ENCODE measurements at places on chromosomes 13 and 19.

GRCh38 chr19:49363268-49364082, at the start of gene DKKL1:
TSS of gene DKKL1 (plus strand) at chr19:49363877. CDS start at chr19:49363999, 122 bp downstream.
- peak; percentile 39 for DNase-seq

- no peak for DNase-seq
These were observed 24.2 kb upstream of the NANOS2 start for GRCh38 chr19:45938733-45939319.

DNA sequence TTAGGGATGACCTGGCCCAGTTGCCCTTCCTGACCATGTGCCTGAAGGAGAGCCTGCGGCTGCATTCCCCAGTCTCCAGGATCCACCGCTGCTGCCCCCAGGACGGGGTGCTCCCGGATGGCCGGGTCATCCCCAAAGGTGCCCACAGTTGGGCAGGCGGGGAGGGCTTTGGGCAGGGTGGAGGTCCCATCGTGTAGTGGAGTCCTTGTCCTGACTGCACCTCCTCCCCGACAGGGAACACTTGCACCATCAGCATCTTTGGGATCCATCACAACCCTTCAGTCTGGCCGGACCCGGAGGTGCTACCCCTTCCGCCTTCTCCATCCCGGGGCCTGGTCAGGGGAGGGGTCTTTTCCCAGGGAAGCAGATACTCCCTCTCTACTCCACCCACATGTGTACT, 31.7 kb upstream of the CYP4F8 start:
- DNase-seq, result no peak

DNA sequence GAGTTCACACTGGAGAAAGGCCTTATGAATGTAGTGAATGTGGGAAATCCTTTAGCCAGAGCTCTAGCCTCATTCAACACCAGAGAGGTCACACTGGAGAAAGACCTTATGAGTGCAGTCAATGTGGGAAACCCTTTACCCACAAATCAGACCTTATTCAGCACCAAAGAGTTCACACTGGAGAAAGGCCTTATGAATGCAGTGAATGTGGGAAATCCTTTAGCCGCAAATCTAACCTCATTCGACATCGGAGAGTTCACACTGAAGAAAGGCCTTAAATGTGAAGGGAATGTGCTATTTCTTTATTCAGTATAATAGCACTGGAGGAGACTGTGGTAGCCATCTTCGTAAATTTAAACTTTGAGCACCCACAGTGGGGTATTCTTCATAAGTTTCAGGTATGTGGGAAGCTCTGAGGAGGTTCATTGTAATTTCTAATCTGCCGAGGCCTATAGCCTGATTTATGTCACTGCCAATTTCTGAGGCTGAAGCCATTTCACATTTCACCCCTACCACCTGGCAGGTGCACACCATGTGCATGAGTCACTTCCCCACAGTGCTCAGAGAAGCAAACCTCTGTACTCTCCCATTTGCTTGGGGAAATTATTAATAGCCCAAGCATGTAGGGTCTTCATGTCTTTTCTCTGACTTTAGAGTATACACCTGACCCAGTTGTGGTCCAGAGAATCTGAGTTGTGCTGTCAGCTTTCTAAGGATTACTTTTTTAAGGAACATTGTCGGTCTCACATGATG, 6.4 kb downstream of the ZNF551 start:
- DNase-seq, result no peak

DNA sequence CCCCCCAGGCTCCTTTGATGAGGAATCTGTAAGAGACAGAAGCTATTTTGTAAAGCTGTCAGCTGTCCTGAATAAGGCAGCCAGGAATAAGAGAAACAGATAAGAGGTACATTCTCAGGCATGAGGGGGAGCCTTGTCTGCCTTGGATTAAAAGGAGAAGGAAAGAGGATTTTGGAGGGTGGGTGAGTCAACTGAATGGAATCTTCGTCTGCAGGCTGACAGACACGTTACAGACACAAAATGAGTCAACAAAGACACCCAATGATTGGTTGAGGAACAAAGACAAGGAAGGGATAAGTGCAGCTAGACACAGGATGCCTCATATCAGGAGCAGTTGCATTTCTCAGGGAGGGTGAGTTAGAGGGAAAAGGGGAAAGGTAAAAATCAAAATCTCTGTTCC, 162.5 kb downstream of the OLFM4 start:
- DNase-seq, result no peak

GRCh38 chr13:98586400-98587345, 9.8 kb upstream of the STK24 start:
- DNase-seq, result no peak

DNA sequence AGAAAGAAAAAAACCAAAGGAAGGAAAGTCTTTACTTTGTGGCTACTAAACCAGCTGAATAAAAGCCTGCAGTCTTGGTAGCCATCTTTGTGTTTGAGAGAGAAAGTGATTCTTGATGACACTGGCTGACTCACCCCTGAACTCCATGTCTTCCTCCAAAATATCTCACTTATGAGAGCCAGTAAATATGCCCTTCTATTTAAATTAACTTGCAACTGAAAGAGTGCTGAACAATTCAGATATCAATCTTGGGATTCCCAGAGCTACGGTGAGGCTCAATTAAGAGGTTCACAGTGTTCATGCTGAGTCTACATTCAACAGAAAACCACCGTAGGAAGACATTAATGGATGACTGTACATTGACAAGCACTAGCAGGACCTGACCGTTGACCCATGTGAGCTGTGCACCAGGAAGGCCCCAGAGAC, 57.9 kb downstream of the KCTD12 start:
- DNase-seq, result no peak

DNA sequence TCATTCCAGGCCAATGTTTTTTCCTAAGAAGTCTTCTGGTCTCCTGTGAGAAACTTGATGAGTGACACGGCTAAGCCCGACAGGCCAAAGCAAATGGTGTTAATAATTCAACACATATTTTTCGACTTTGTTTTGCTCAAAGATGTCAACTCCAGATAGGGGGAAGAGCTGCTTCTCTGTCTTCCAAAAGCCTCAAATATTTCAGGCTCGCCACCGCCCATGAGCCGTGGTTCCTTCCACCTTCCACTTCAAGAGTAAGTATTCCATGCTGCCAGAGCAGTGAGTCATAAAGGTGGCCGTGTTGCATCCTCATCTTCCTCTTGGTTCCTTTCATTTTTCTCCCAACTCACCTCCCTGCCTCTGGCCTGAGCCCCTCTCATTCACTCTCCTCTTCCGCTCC, 272.6 kb downstream of the EFNB2 start:
- no peak for DNase-seq

DNA sequence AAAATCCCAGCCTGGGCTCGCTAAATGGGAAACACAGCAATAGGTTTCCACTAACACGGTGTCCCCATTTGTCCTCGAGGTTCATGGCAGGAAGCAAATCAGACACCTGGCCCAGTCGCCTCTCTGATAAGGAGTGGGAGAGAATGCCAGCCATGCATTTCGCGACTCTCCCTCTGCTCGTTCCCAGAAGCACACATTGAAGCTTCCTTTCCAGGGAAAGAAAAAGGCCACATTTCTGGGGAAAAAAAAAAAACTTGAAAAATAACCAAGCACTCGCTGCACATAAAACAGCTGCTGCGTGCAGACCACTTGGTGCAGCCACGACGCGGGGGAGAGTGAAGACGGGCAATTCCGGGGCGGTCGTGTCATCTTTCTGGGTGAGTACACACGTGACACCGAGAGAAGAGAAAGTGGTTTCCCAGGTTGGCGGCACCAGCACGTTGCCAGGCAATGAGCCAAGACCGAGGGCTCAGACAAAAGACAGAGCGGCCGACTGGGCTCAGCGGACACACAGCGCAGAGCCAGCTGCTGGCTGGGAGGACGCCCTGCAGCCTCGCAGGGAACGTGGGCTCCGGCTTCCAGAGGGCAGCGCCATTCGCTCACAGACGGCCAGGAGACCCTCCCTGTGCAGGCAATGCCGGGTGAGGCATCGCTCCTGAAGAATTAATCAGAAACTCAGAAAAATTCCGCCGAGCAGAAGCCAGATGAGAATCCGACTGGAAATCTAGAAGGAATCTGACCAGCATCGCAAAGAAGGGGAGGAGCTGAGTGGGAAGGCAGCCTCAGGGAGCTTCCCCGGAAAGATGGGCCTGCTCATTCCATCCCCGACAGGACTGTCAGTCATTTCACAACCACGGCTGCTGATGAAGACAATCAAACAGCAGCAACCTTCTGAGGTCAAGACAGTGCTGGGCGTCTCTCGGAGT, 83.2 kb upstream of the IRS2 start:
- no peak for DNase-seq

- no peak for DNase-seq
These were observed 14.1 kb downstream of the SMAD9 start for GRCh38 chr13:36905944-36906343.

DNA sequence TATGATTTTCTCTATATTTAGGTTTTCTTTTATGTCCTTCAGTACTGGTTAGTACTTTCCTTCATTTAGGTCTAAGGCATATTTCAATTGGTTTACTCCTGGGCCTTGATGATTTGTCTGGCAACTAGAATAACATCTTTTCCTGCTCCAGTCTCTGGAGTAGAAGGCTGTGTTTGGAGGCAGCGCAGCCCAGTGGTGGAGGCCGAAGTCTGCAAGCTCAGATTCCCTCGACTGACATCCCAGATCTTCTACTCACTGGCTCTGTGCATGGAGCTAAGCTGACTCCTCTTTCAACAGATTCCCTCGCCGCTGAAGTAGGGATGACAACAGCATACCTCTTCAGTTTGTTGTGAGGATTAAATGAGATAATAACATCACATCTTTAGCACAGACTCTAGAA, 141.0 kb downstream of the RAP2A start:
- DNase-seq, result no peak

DNA sequence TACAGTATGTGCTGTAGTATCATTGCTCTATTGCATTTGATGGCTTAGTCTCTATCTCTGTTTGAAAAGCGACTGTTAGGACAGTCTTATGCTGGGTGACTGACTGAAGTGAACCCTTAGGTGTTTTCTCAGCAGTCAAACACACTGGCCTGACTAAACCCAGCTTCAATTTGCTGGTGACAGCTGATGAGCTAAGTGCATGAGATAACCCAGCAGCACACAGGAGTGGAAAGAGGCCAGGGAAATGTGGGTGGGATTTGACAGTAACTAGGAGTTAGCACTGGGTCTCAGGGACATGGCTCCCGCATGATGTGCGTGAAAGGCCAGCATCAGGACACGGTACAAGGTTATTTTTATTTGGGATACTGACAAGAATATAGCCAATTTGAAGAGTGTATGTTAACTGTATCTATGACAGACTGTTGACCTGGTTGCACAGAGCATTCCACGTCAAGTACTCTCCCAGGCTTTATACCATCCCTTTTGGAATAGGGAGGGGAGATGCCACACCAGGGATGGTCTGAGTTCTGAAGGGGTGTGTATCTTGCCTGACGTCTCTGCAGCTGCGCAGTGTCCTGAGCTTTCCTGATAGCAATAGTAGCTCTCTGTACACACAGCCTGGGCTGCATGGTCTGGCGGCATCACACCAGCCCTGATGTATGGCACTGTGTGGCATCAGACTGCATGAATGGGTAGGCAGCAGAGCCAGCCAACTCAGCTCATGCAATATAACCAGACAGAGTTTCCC, 144.8 kb downstream of the FLT1 start:
- DNase-seq, result no peak

DNA sequence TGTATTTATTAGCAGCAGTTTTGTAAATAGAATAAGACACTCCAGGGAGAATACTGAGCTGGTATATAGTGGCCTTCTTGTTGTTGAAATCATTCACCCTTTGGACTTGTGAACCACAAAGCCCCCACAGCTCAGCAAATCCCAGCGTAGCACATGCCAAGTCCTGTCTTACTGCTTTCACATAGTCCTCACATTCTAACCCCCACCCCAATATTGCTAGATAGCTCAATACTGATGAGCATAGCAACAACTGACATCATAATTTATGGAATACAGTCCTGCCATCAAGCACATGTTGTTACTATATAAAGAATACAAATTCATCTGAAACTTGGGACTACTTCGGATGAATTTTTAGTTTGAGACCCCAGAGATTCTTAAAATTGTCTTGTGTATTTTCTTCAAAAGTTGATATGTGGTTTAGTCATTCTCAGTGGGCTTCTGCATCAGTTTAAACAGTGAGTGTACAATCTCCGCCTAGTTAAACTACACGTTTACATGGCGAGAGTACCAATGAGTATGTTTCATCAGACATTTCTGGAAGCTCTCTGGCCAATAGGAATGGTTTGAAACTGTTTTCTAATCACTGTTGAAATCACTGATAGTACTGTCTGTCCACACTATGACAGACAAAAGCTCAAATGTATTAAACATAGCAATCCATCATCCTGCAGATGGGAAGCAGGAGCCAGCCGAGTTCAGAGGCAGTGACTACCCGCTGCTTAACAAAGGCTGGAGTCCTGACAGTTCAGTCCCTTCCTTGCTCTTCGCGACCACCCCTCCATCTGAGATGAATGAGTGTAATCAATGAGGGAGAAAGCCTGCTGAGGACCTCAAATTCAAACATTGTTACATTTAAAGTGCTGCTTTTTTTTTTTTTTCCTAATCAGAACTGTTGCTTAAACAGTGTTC, 15.2 kb downstream of the DACH1 start:
- DNase-seq, result no peak

DNA sequence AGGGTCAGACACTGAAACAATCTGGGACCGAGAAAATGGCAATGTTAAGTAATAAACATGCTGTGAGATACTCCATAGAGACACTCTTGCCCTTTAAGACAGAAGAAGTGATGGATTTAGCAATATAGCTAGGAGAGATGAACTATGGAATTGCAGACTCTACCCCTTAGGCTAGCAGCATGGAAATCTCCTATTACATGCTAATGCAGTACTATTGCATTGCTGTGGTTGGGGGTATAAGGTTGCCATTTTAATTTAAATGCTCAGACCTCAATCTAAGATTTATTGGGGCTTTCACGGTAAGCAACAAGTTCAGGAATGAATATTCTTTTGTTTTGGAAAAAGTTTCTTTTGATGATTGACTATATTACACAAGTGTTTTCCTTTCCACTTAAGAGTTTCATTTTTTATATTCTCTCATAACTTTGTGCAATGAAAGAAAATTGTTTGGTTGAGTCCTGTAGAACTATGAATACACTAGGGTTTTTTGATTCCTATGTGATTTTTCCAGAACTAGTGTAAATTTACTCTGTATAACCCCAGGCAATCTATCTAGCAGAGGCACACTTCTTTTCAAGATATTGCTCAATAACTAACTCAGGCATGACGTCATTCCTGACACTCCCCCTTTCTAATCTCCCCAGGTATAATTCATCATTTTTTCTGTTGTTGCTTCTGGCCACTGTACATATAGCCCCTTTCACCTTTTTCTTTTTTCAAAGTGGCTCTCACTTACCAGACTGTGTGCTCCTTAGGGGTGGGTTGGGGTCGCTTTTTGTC, 394.7 kb upstream of the KLF12 start:
- no peak for DNase-seq

DNA sequence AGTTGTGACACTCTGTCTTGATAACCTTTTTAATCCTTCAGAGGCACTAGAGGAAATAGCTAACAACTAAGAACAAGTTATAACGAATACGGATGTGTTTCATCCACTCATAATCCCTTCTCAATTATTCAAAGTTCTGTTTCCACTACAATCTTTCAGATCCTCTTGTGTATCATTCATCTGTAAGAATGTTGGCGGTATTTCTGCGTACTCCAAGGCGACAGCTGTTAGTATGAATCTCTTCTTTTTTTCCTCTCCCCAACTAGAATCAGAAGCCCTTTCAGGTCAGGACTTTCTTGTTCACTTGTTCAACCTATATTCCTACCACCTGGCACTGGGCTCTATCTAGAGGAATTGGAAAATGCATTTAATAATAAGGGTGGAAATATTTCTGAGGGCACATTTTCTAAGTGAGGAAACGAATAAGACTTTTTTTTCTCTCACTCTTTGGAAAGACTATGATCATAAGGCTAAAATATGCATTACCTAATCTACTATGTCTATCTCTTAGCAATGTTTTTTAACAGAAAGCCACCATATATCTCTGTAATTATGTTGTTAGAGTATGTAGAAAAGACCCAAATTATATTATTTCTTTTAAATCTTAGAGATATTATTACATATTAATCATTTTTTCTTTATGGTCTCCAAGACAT, 492.9 kb downstream of the PCDH20 start:
- DNase-seq, result no peak

Measured in T follicular helper cell (primary cell).